Head of caudate nucleus (tissue), 42 donors: ENCODE measurements at places on chromosomes 6 and 20.

DNA sequence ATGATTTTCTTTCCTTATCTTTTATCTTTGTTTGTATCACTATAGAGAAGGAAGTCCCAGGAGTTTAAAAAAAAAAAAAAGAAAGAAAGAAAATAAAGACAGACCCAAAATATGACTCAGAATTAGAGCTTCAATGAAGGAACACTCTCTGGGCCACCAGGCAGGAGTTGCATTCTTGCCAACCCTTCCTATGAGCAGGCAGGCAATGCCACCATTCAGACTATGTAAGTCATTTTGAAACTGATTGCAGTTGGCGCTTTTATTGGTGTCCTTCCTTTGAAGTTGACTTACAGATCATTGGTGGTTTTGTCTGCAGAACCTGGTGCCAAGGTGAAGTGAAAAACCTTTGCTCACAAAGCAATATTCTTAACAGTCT is 50.3 kb downstream of the MYB start:
- no peak for DNase-seq

GRCh38 chr6:21193790-21194475 is 399.6 kb upstream of the SOX4 start:
- no peak for DNase-seq

GRCh38 chr6:16747232-16748024 is 13.8 kb downstream of the ATXN1 start:
- no peak for DNase-seq

- DNase-seq = no peak
Observed at GRCh38 chr6:509676-510075, 118.1 kb downstream of the IRF4 start.

DNA sequence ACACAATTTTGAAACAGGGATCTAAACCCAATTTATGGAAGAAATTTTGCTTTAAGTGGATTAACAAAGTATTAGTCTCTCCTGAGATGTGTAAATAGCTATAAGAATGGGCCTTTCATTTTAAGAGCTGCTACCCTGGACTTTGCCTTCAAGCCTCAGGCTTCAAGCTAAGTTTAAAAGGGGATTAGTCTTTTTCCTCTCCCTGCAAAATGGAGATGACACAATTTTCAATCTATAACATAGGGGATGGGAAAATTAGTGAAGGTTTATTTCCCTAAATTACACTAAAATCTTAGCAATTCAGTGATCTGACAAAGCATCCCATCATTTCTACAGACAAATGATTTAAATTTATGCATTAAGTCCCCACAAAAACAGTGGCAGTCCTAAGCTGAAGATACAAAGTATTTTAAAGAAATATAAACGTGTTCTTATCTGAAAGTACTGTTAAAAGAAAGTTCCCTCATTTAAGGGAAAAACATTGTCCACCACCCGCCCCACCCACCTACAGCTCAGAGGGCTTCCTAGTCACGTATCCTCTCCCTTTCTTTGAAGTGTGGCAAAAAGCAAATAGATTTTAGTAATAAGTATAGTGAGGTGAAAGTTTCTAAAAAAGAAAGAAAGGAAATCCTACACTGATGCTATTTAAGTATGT is 14.5 kb downstream of the ARHGAP18 start:
- DNase-seq = no peak

GRCh38 chr20:4767084-4767483 is 45.4 kb downstream of the PRND start:
- no peak for DNase-seq

GRCh38 chr6:83055366-83055964 is 10.2 kb downstream of the UBE3D start:
- peak; percentile 59 for DNase-seq

DNA sequence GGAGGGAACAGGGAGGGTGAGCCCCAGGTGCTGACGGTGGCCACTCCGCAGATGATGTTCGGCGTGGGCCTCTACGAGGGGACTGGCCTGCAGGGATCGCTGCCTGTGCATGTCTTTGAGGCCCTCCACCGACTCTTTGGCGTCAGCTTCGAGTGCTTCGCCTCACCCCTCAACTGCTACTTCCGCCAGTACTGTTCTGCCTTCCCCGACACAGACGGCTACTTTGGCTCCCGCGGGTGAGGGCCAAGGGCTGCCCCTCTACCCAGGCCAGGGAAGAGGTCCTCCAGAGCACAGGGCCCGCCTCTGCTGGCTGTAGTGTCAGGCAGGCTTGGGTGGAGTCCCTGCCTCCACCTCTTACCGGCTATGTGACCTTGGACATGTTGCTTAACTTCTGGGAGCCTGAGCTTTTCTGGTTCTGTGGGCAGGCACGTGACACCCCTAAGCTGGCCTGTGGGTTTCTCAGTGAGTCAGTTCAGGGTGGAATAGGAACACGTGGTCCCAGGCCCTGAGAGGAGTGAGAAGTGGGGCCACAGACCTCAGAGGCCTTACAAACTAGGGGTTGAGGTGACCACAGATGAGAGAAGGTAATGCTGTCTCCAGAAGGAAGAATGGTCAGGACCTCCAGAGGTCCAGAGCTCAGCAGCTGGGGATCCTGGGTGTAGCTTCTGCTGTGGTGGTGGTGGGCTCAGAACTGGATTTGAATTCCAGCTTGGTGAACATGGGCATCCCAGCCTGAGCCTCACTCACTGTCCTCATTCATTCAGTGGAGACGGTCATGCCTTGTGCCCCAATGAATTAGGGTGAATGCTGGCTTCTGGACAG is 11.9 kb downstream of the PCIF1 start:
- peak; percentile 46 for DNase-seq

GRCh38 chr20:19205981-19206396 is 6.5 kb upstream of the SLC24A3 start:
- peak; percentile 5 for DNase-seq
